Right kidney (tissue), 9 donors: ENCODE measurements at places on chromosomes 16 and 17.

- no peak for DNase-seq
Observed at GRCh38 chr16:28927815-28928214, 2.8 kb upstream of the RABEP2 start.

GRCh38 chr17:10063730-10064241 is 134.6 kb downstream of the GAS7 start:
- DNase-seq = no peak

GRCh38 chr16:30481381-30481780 is 8.8 kb downstream of the ITGAL start:
- no peak for DNase-seq

DNA sequence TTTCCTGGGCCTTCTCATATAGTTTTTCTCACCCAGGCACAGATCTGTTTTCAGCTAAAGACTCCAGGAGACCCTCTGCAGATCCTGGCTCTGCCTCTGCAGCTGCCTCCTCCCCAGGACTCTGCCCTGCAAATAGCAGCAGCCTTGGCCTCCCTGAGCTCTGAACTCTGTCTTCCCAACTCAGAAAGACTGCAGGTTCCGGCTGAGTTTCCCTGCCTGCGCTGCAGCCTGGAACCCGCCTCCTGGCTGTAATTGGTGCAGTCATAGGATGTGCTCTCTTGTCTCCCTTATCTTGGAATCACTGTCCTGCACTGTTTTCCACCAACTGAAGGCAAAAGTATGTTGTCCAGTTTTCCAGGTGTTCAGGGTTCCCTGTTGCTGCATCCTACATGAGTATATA is 14.3 kb upstream of the DNASE1 start:
- no peak for DNase-seq

- DNase-seq = no peak
Observed at GRCh38 chr17:2800367-2800766, 4.1 kb downstream of the RAP1GAP2 start.
